Stimulated activated CD4-positive, alpha-beta T cell treated with anti-CD3 and anti-CD28 coated beads, Interleukin-15, amount 100 ng/mL, for 1 hour (primary cell): ENCODE measurements at places on chromosomes 4 and X.

DNA sequence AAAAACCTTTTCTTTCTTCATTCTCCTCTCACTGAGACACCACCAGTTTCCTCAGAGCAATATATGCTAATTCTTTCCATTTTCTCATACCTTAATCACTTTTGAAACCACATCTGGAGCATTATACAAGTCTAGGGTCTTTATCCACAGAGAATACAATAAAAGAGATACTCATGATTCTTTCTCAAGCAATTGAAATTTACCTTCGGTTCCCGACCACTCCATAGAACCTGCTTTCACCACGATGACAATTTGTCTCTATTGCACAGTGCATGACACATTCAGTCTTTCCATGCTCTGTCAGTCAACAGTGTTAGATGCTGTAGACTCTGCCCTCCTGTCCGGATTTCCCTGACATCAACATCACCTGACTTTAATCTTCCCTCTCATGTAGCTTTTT, 409.3 kb upstream of the NWD2 start:
- DNase-seq, result no peak

DNA sequence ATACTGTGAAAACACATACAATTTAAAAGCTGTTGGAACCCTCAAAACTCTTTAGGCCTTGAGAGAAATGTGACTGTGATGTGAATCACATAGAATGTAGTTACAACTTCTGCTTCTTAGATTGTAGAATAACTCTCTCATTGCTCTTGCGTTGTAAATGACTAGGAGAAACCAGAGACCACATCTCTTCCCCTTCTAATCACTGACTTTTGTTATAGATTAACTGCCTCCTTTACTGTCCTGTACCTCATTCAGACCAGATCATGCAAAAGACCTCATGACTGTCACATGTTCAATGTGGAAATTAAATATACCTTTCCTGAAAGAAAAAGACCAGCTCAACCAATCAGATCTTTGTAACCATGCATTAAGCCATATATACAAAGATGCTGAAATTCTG, 43.2 kb upstream of the NEIL3 start:
- no peak for DNase-seq

GRCh38 chr4:41058426-41058825, 155.9 kb downstream of the APBB2 start:
- no peak for DNase-seq

- no peak for DNase-seq
Measured at GRCh38 chr4:6557856-6558255, 17.1 kb upstream of the MAN2B2 start.

- no peak for DNase-seq
Measured at GRCh38 chr4:152971053-152971452, 34.9 kb downstream of the FHDC1 start.

DNA sequence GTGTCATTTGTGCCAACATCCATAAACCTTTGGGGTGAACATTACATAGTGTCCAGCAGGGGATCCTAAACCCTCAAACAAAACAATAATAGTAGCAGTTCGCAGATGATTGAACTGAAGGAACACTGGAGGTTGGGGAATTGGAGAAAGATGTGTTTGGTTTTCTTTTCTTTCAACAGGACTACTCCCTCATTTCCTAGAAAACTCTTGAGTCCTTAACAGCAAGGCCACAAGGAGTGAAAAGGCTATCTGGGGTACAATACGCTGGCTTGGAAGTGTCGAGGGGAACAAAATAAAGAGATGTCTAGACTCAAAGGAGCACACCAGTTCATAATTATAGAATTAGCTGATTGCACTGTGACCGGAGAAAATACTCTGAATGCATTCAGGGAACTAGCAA, 72.1 kb downstream of the IDS start:
- DNase-seq, result no peak

- DNase-seq, result no peak
Measured at GRCh38 chr4:23237771-23238170, 545.0 kb downstream of the GBA3 start.

- DNase-seq, result no peak
Measured at GRCh38 chr4:59655996-59656395, 1544.1 kb upstream of the ADGRL3 start.

- no peak for DNase-seq
Measured at GRCh38 chr4:25976780-25977179, 62.8 kb downstream of the SMIM20 start.

GRCh38 chr4:188484256-188484655, 345.0 kb downstream of the TRIML1 start:
- no peak for DNase-seq

DNA sequence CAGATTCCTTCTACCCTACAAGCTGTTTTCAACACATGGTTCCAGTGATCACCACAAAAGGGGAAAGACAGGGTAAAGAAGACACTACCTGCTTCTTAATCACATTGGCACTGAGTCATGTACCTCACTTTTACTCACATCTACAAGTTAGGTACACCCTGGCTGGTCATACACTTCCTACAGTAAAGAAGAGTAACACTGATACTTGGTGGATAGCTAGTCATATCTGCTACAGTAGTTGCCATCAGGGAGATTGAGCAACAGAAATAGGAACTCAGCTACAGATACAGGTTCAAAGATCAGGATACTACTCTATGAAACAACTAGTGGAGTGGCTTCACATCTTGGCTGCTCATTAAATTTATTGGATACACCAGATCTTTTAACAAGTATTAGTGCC, 105.4 kb upstream of the DIAPH2 start:
- DNase-seq, result no peak

- no peak for DNase-seq
Measured at GRCh38 chr4:95250544-95251137, 298.1 kb downstream of the UNC5C start.

- peak; percentile 52 for DNase-seq
Measured at GRCh38 chr4:41882625-41883347, 52.4 kb upstream of the TMEM33 start.

- DNase-seq, result no peak
Measured at GRCh38 chr4:74109116-74109869, 10.3 kb upstream of the CXCL2 start.

DNA sequence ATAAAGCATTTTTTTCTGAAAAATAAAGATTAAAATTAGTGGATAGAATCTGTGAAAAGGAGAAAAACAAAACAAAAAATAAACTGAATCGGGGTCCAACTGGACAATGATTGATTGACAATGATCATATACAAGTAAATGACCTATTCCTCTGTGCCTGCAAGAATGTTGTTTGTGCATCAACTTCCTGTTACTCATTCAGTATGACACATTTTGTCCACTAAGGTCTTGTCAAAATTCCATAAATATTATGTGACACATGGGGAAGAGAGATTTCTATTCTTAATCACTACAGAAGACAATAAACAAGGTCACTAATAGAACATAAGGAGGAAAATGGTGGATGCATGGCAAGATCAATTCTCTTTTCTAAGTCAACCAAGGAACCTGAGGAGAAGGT, 54.9 kb downstream of the F8 start:
- no peak for DNase-seq

GRCh38 chr4:180150818-180151217, 2092.4 kb upstream of the TENM3 start:
- DNase-seq, result no peak

- DNase-seq, result no peak
Measured at GRCh38 chrX:48968377-48968776, 3.3 kb downstream of the KCND1 start.

DNA sequence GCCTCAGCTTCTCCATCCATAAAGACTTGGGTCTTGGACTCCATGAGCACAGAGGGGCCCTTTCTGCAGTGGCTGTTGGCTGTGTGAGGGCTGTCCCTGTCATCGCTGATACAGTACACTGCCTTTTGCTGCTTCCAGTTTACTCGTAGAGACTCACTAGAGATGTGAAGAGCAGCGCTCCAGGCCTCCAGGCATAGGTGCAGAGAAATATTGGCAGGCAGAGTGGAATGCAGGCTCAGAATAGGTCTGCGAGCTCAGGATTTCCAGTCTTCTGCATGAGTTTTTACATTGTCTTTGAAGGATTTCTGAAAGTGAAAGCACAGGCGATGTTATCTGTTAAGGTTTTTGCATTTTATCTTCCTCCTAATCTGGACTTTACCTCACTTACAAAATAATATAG, 97.4 kb downstream of the AASDH start:
- DNase-seq, result no peak

DNA sequence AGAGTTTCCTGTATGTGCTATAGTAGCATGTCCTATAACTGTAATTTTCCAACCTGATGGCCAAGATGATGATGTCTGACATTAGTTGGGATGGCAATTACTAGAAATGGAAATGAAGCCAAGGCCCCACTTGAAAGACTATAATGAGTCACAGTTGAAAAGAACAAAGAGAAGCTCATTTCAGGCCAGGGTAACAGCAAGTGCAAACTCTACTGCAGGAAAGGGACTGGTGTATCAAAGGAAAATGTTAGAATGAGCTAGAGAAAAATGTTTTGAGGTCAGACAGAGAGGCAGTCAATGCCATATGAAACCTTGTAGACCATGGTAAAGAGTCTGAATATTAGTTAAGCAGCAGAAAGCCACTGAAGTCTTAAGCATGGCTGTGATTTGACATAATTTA, 146.2 kb upstream of the SH3RF1 start:
- no peak for DNase-seq

GRCh38 chr4:73908965-73909364, 39.8 kb downstream of the CXCL1 start:
- no peak for DNase-seq

- no peak for DNase-seq
Measured at GRCh38 chrX:29617725-29618124, 597.6 kb upstream of the MAGEB2 start.

DNA sequence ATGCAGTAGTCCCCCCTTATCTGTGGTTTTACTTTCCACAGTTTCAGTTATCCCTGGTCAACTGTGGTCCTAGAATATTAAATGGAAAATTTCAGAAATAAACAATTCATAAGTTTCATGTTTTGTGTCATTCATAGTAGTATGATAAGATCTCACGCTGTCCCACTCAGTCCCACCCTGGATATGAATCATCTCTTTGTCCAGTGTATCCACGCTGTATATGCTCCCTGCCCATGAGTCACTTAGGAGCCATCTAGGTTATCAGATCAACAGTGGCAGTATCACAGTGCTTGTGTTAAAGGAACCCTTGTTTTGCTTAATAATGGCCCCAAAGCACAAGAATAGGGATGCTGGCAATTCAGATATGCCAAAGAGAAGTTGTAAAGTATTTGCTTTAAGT, 16.2 kb upstream of the SYTL4 start:
- no peak for DNase-seq

- no peak for DNase-seq
Measured at GRCh38 chr4:27318740-27319139, 458.1 kb downstream of the STIM2 start.

DNA sequence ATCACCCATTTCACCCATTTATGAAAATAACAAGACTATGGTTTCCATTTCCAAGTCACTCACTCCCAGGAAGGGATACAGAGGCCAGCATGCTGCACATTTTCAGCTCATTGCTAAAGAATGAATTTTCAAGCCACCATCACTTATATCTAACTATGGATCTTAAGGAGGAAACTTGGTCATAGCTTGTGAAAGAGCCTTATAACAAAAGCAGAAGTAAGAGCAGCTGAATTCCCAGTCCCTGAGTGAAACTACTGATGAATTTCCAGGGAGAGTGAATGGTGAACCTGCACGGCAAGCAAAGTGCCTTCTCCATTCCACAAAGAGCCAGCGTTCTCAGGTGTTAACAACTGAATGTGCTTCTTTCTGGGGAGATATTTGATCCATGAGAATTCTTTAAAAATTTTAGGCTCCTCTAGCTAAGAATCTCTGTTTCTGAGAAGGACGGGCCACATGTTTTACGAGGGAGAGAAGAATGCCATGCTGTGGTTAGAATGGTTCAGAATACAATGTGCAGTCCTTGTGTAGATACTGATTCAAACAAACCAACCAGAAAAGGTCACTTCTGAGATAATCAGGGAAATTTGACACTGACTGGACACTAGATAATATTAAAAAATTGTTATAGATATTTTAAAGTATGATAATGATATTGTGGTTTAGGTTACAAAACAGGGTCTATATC, 24.0 kb downstream of the BTC start:
- no peak for DNase-seq

DNA sequence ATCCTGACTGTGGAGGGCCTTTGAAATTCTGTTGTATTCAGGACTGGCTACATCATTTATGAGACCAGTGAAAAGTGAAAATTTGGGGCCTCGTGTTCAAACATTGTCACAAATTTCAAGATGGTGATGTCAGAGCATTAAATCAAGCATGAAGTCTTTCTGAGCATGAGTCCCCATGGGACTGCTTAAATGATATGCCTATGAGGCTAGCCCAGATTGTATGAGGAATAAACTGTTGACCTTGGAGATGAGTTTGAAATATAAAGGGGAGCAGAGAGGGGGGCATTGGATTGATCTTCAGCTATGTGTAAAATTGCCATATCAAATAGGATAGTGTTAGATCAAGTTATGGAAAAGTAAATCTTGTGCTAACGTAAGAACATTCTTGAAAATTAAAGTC, 230.0 kb downstream of the SPANXN3 start:
- no peak for DNase-seq

GRCh38 chr4:121472937-121473721, 92.3 kb upstream of the QRFPR start:
- DNase-seq, result no peak

- no peak for DNase-seq
Measured at GRCh38 chr4:146029147-146029546, 90.5 kb upstream of the ZNF827 start.

DNA sequence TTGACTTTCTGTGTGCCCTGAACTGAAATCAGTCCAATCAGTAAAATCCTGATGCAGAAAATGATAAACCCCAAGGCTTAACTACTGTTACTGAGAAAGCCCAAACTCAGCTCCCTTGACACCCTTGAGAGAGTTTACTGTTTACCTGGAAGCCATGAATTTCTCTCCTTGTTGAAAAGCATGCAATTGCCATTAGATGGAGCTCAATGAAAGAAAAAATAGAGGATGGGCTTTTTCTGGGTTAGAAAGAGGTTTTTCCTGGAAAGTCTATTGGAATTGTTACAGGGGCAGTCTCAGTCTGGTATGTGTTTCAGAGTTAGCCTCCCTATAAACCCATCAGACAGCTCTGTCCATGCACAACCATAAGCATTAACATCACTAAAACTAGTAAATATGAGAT, 66.4 kb upstream of the C4orf54 start:
- no peak for DNase-seq
